Stimulated activated CD4-positive, alpha-beta T cell treated with anti-CD3 and anti-CD28 coated beads, Interleukin-1b, Interleukin-23, amount 100 ng/mL, for 1 hour (primary cell): ENCODE measurements at places on chromosomes 2 and 18.

DNA sequence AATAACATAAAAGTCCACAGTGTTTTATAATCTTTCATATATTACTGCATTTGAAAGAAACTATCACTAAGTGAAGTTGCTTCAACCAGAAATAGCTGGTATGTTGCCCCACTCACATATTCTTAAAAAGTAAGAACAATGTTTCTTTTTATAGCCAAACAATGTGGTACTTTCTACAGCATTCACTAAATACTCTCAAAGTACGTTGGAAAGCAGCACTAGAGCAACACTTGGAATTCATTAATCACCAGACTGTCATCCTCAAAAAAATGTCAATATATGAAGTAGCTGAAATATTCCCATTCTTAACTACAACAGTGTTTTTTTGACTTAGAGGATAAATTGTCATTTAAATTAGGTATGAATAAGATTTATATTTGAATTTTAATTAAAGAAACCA is 32.8 kb downstream of the COBLL1 start:
- no peak for DNase-seq

GRCh38 chr2:11872247-11872947 is 126.0 kb downstream of the LPIN1 start:
- DNase-seq: no peak

- no peak for DNase-seq
These were observed 23.5 kb downstream of the GPC1 start for GRCh38 chr2:240458900-240459391.

DNA sequence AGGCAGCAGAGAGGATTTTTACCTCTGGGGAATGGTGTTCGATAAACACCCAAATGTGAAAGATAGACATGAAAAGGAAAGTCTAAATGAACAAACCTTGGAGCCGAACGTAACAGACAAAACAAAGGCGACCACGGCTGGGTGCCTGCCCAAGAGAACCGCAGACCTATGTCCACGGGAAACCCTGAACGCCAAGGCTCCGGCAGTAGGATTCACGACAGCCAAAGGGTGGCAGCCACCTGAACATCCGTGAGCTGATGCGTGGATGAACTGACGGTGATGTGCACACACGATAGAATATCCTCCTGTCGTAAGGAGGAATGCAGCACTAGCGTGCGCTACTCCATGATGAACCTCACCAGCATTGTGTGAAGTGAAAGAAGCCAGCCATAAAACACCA is 85.6 kb downstream of the MBP start:
- DNase-seq: no peak

- DNase-seq: no peak
These were observed 20.8 kb downstream of the SEH1L start for GRCh38 chr18:12968619-12969018.

- DNase-seq: no peak
These were observed 41.8 kb upstream of the PSME4 start for GRCh38 chr2:54012538-54013141.

GRCh38 chr18:50058731-50059130 is 136.2 kb downstream of the MYO5B start:
- no peak for DNase-seq

GRCh38 chr18:48316177-48316576 is 93.0 kb downstream of the ZBTB7C start:
- DNase-seq: no peak

DNA sequence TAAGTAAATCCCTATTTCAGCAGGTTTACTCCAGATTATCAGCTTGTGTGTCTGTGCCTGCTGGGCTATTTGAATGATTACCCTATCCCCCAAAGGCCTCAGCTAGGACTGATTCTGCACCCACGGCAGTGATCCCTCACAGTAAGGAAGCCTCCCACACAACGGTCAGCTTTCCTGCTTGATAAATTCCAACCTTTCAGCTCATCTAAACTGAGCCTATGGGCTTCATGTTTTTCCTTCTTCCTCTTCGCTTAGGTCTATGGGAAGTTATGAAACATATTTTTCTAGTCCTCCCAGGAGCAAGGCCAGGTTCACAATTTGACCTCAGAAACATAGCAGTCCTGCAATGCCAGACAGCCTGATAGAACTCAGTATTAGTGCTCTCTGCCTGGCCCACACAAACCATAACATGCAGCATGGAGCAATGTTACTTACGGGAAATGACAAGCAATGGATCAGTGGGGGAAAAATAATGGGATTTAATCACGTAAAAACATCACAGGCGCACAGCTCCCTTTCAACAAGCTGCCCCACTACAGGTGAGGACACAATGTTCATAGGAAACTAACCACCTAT is 170.9 kb downstream of the ZNF521 start:
- DNase-seq: no peak

DNA sequence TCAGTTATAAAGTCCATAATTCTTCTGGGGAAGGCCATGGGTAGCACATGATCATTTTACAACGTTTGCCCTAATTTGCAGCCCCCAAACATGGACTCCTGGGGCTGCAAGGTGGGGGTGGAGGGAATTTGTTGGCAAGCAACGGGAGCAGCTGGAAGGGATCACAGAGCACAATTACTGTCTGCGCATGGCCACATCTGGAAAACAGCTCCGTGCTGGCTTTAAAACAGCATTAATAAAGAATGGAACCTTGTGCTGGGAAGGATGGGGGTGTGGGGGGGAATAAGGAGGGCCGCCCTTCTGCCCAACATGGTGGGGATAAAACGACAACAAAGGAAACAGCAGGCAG is 60.9 kb upstream of the SLC14A2 start:
- DNase-seq: no peak

DNA sequence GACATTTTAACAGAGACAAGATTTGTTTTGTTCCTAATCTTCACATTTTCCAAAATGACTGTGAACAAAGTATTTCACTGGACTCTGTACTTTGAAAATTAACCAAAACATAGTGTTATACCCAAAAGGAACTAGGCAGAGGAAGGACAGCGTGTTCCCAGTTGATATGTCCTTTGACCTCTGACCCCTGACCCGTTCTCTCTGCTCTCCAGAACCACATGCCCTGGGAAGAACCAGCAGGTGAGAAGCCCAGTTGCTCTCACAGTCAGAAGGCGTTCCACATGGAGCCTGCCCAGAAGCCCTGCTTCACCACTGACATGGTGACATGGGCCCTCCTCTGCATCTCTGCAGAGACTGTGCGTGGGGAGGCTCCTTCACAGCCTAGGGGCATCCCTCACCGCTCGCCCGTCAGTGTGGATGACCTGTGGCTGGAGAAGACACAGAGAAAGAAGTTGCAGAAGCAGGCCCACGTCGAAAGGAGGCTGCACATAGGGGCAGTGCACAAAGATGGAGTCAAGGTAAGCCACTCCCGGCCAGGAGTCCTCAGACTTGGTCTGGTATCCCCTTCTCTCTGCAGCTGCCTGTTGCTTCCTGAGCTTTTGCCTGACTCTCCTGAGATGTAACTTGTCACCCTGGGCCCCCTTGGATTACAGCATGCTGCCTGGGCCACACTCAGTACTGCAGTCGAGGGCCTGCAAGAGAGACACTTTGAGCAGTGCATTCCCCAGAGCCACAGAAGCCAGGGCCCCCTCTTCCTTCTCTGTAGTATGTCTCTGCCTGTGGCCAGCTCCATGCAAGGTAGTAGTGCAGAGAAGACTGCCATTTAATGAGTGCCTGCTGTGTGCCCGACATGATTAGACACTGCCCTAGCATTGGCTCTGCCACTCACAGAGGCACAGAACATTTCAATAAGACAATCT is 94.3 kb downstream of the ARHGEF4 start:
- no peak for DNase-seq

- DNase-seq: no peak
These were observed 126.2 kb upstream of the CAPN13 start for GRCh38 chr2:30933496-30933895.

- DNase-seq: no peak
These were observed 186.7 kb downstream of the KLHL29 start for GRCh38 chr2:23571527-23572282.

DNA sequence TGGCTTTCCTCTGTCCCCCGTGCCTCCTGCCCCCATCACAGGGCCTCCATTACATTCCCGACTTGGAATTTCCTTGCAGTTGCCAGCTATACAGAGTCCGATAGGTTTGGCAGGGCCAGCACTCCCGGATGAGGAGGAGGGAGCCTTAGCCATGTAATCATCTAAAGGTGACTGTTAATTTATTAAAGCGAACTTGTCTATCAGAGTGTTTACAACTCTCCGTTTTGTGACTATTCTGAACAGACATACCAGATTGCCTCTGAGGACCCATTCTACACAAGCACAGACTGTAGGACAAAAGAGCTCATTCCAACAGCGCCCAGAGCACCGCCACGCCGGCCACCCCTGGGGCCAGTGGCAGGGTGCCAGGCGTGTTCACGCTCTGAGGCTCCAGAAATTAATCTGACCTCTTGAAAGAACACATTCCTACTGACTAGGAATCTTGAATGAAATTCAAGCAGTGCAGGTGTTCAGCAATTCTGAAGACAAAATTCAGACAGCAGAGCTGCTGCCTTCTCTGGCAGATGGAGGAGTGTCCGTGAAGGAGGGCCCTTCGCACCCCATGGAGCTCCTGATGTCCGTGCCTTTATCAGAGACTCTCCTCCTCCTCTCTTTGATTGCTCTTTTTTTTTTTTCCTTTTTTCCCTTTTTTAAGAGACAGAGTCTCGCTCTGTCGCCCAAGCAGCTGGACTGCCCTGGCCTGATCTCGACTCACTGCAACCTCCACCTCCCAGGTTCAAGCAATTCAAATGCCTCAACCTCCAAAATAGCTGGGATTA is 58.1 kb upstream of the RALBP1 start:
- no peak for DNase-seq

GRCh38 chr18:23259701-23260681 is 124.7 kb downstream of the CABLES1 start:
- no peak for DNase-seq

GRCh38 chr18:6434481-6434880 is 19.8 kb upstream of the L3MBTL4 start:
- DNase-seq: no peak

DNA sequence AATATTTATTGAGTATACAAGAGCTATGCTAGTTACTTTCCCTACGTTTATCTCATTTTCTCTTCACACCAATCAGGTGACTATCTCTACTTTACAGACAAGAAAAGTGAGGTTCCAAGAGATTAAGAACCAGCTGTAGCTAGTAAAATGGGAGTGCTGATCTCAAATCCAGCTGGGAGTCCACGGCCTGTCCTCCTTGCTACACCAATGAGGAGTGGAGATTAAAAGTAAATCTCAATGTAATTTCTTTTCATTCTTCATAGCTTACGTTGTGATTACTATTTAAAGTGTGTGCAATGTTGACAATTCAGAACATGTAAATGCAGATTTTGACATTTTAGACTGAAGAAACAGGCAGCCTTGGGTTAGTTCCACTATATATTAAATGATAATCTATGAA is 53.9 kb upstream of the NRP2 start:
- no peak for DNase-seq

- no peak for DNase-seq
These were observed 20.3 kb upstream of the NPAS2 start for GRCh38 chr2:100799686-100800085.

- no peak for DNase-seq
These were observed 896.5 kb upstream of the PIK3C3 start for GRCh38 chr18:41058351-41059125.

DNA sequence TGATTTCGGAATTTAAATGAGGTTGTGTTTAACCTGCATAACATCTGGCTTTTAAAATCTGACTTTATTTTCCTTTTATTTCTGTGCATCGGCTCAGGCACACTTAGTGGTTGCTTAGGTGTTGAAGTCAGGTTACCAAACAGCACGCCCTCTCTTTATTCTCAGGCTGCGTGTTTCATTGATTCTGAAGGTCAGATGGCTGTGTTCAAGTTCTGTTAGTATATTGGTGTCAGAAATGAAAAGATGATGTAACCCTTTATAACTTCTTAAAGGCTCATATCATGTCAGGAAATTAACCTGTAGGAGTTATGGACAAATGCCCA is 246.5 kb downstream of the LDLRAD4 start:
- DNase-seq: no peak

- DNase-seq: no peak
These were observed 124.2 kb downstream of the OLA1 start for GRCh38 chr2:174124181-174124580.

DNA sequence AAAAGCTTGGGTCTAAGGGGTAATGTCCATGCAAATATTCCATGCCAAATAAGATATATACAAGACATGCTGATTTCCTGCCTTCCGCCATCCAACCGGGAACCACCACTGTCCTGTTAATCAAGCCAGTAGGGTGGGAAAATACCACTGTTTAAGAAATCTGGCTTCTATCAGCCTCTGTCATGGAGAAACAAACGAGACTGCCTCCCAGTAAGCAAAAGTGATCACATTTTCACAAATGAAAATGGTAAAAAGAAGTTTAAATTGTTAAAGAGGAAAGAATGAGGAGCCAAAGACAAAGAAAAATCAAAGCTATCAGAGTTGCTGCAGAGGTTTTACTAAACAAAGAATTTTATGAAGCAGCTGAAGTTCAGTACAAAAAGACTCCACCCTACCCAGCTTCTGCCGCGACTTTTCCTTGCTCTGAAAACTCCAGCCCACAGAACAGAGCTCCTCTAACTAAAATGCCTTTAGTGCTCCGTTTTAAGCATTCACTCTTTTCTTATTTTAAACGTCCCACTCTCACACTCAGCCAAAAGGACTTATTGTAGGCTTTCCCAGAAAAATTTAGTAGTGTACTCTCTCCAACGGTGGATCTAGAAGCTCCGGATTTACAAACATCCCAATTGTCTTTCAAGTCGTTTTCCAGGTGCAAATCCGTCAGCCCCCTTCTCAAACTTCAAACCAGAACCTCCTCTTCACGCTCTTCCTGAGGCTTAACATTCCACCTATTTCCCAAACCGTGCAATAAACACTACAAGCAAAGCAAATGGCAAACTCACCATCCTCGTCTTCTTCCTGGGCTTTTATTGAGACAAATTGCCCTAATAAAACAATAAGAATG is 613 bp downstream of the COL5A2 start:
- DNase-seq: no peak

GRCh38 chr18:32261003-32261402 is 71.2 kb downstream of the MEP1B start:
- DNase-seq: no peak

GRCh38 chr2:53028225-53028624 is 739.4 kb upstream of the CHAC2 start:
- no peak for DNase-seq

- no peak for DNase-seq
These were observed 66.9 kb downstream of the CDH20 start for GRCh38 chr18:61400016-61400635.

GRCh38 chr18:22166069-22166950 is 3.1 kb upstream of the GATA6 start:
- no peak for DNase-seq

GRCh38 chr2:162232027-162232426 is 11.2 kb downstream of the FAP start:
- DNase-seq: no peak

GRCh38 chr2:216286616-216287231 is 85.6 kb downstream of the MARCHF4 start:
- no peak for DNase-seq

GRCh38 chr2:78992451-78992806 is 33.1 kb upstream of the REG3G start:
- no peak for DNase-seq

GRCh38 chr2:210442457-210442856 is 34.1 kb downstream of the LANCL1 start:
- DNase-seq: no peak
